ENCODE measurements at places on chromosomes 11 and 22. TPM values are rescaled to one million over a fixed set of nuclear protein-coding genes. Genes with fewer than 3 reads are reported as not detected.

DNA sequence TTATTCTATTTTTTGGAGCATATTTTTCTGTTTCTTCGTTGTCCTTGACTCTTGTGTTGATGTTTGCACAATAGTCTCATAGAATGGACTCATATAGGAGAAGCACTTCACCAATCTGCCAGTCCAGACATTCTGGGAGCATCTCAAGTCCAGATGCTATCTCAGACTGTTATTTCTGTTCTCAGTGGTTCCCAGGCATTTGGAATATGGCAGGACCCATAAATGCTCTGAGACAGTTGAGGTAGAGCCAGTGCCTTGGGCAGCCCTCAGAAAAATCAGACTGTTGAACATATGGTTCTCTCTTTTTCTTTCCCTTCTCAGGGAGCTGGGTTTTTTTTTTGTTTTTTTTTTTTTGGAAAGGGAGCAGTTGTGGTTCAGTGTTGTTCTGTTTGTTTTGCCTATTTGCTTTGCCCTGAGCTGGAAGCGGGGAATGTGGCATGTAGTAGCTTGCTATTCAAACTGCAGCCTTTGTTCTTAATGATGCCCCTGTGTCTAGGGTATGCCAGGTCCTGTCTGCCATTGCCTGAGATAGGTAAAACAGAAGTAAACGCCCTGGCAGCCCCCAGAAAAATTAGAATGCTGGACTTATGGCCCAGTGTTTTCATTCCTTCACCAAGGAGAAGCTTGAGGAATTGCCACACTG lies 3.7 kb upstream of the MS4A2 start:
- no peak for DNase-seq

GRCh38 chr11:62008193-62008592 lies 40.8 kb upstream of the FTH1 start:
- DNase-seq: no peak

GRCh38 chr11:9760193-9760575 lies 96.3 kb downstream of the SWAP70 start:
- peak; percentile 96 for DNase-seq

DNA sequence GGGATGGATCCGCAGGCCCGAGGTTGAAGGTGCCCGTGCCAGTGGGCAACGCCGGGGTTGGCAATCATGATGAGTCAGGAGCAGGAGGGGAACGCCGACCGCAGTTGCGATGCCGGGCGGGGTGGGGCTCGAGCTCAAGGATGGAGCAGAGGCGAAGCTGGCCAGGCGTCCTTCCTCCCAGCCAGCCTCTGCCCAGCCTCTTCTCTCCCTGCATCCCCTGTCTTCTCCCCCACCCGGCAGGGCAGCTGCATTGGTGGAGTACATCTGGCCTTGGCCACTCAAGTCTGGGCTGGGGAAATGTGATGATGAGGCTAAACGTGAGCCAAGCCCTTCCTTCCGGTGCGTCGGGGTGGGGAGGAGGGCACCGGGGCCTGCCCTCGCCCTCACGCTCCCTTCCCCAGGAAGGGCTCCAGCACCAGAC lies 3.9 kb downstream of the IFITM10 start:
- DNase-seq: no peak

DNA sequence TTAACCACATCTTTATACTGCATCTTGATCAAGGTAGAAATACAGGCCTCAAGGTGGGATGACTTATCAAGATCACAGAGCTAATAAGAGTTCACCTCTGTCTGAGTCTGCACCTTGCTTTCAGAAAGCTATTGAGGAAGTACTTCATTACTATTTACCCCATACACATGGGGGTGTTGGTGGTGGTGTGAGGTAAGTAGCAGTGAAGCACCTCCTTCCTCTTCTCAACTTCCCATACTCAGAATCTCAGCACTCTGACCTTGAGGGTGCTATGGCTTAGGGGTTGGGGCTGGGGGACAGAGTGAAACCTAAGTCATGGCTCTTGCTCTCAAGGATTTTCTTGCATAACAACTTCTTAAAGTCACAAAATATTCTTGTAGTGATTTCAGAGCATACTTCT lies 56.9 kb downstream of the ME3 start:
- no peak for DNase-seq

Gene IGLL1
- total RNA-seq: not detected
